Trophoblast cell (in vitro differentiated cells and primary cell): ENCODE measurements at places on chromosomes 16 and 17.

DNA sequence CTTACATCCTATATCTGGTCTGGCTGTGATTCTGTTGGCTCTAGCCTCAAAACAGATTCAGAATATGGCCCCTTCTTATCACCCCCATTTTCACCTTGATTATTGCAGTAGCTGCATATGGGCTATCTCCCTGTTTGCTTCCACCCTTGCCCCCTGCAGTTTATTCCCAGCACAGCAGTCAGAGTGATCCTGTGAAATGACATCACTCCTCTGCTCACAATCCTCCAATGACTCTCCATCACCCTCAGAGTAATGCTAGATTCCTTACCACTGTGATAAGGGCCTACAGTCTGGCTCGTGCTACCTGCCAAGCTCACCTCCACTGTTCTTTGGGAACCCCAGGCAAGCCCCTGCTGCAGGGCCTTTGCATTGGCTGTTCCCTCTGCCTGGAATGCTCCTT is 92.5 kb downstream of the ASIC2 start:
- peak; percentile 4 for DNase-seq

DNA sequence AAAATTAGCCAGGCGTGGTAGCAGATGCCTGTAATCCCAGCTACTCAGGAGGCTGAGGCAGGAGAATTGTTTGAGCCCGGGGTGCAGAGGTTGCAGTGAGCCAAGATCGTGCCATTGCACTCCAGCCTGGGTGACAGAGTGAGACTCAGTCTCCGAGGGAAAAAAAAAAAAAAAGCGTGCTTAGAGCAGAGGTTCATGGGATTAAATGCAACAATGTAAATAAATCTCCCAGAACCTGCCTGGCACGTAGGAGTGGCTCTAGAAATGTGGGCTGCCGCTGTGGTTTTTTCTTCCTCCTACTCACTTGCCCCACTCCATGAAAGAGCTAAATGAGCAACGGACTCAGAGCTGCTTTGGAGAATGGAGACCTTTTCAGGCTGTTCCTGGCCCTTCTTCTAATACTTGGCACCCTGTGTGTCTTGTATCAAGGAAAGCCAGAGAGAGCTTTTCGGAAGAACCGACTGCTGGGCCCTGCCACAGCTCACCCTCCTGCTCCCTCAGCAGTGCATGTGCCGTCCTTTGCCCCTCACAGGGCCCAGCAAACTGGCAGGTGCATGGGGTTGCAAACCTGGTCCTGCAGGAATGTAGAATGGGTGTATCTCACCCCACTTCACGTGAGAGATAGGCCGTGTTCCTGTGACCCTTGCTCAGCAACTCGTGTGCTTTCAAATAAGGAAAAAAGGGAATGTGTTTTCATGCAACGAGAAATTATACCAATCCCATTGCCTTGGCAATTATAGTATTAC is 52.0 kb downstream of the LDHD start:
- no peak for DNase-seq

- no peak for DNase-seq
These were observed 39.7 kb downstream of the CUEDC1 start for GRCh38 chr17:57915544-57915943.

DNA sequence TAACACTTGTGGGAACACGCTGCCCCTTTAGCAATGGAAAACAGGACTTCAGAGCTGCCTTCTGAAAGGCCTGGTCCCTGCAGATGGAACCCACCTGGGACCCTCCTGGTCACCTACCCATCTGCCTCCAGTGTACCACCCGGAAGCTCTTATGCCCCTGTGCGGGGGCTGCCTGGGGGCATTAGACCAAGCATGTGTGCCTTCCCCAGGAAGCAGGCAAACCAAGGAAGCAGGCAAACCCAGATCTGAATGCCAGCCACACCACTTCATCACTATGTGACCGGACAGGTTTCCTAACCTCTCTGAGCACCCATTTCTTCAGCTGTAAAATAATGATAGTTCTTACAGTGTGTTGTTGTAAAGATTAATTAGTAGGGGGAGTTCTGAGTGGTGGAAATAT is 20.8 kb upstream of the LRRC37A3 start:
- peak; percentile 77 for DNase-seq

- no peak for DNase-seq
These were observed 2.3 kb upstream of the ABCA10 start for GRCh38 chr17:69230939-69231338.

DNA sequence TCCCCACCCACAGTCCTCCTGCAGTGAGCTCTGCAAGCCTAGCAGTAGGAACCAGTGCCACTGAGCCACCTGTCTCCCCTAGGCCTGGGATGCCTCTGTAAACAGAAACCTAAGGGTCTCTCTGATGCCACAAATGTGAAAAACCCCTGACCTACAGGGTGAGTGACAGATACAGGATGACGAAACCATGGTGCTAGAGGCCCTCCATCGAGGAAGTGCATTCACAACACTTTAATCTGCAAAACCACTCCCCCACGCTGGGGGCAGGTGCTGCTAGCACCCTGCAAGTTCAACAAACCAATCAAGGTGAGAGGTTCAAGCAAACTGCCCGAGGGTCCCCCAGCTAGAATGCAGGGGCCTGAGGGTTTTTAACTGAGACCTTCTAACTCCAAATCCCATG is 59.5 kb downstream of the CDYL2 start:
- DNase-seq, result no peak

GRCh38 chr17:32458371-32458770 is 14.1 kb downstream of the PSMD11 start:
- no peak for DNase-seq

- DNase-seq, result no peak
These were observed 1.2 kb downstream of the TRPV3 start for GRCh38 chr17:3556239-3556915.

- DNase-seq, result no peak
These were observed 123.4 kb upstream of the NOL11 start for GRCh38 chr17:67594115-67594880.

- no peak for DNase-seq
These were observed 141.6 kb downstream of the CDRT15L2 start for GRCh38 chr17:20721171-20721570.

- DNase-seq, result no peak
These were observed 49.9 kb upstream of the SREBF1 start for GRCh38 chr17:17886726-17887125.
